ENCODE measurements at places on chromosomes 4 and X.

GRCh38 chr4:55409468-55410171, 13.9 kb downstream of the TMEM165 start:
- DNase-seq, result no peak

GRCh38 chr4:89300499-89300898, 7.1 kb downstream of the GPRIN3 start:
- DNase-seq, result no peak

- DNase-seq, result no peak
These were observed 269.2 kb downstream of the CBLL2 start for GRCh38 chrX:22541926-22542325.

DNA sequence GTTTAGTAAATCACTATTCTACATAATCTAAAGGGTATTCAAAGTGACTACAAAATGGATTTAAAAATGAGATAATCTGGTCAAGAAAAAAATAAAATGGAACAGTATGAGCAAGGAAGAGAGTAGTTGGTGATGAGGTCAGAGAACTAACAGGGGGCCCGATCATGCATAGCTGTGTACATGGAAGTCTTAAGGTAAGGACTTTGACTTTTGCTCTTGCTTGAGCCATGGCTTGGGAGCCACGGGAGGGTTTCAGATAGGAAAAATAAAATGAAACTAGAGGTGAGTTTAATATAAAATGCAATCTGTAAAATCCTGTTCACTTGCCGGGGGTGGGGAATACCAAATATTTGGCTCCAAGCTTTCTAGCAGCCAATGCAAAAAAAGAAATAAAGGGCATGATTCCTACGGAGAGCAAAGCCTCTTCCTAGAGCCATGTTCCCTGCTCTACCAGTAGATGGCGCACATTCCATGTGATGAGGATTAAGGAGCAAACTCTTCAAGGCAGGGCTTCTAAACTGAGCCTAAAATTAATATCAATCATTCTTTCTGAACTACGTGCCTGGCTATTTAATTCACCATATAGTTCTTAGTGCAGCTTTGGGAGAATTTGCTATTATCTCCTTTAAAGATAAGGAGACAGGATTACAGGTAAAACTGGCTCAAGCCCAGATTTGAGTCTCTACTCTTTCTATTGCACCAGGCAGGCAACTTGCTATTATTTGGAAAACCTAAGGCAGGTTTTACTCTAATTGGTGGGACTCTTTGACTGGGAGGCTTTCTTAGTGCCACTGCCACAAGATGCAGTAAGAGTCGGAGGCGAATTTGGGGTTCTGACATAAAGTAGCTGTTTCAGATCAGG, 6.8 kb upstream of the CLCN5 start:
- peak; percentile 56 for DNase-seq

DNA sequence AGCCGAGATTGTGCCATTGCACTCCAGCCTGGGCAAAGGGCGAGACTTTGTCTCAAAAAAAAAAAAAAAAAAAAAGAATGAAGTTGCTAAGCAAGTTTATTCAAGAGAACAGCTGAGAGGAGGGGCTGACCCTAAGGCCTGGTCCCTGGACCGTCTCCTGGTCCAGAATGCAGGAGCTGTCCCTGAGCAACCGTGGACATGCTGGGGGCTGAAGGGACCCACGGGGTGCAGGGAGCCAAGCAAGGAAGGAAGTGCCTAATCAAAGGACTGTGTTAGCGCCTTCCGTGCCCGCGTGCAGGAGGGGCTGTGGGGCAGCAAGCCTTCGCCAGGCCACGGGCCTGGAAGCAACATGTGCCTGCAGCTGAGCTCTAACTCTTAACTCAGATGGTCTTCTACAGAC, 39.1 kb upstream of the CDKN2AIP start:
- DNase-seq, result no peak

GRCh38 chr4:106208481-106209460, 107.2 kb downstream of the TBCK start:
- no peak for DNase-seq

GRCh38 chr4:5801696-5802095, 90.7 kb downstream of the EVC start:
- no peak for DNase-seq

GRCh38 chr4:174318829-174319764, 35.4 kb downstream of the CEP44 start:
- DNase-seq, result peak; percentile 23

- DNase-seq, result no peak
These were observed 211.1 kb downstream of the GUCY2F start for GRCh38 chrX:109270580-109271484.

GRCh38 chr4:32477518-32477917, 1757.3 kb downstream of the PCDH7 start:
- no peak for DNase-seq

DNA sequence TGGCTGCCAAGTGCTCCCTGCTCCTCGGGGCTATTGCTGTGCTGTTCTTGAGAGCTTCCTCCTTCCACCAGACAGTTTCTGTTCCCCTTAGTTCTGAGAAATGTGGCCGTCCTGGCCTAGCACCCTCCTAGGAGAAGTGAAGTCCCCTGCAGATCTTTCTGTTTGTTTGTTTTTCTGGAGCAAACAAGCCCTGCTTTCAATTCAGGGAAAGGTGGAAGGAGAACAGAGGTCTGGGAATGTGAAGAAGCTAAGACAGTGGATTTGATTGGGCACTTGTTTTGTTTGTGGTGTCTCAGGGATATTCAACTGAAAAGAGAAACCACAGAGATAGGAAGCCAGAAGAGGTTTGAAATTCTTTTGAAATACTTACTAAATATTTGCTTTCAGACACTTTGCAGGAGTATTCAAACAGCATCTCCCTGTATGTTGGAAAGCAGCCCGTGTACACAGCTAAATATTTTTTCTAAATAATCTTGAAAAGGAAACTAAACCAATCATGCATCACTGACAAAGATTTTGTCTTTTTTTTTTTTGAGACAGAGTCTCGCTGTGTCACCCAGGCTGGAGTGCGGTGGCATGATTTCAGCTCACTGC, 36.5 kb upstream of the PPM1K start:
- DNase-seq, result no peak

- DNase-seq, result no peak
These were observed 76.9 kb downstream of the DHX15 start for GRCh38 chr4:24507439-24507838.

DNA sequence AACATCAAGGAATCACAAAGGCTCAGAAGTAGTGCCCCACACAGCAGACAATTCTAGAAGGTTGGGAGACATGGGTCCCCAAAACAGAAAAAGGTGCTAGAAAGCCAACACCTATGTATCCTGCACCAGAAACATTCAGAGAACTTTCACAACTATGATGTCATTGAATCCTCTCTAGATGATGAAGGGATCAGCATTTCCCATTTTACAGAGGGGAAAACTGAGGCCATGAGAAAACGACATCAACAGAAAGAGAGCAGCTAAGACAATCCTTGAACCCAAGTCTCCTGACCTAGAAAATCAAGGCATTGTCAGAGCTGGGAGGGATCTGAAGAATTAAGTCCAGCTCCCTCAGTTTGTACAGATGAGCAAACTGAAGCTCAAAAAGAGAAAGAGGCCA, 3.3 kb downstream of the KCND1 start:
- DNase-seq, result no peak

GRCh38 chrX:154595559-154596249, 10.8 kb downstream of the CTAG1A start:
- no peak for DNase-seq

DNA sequence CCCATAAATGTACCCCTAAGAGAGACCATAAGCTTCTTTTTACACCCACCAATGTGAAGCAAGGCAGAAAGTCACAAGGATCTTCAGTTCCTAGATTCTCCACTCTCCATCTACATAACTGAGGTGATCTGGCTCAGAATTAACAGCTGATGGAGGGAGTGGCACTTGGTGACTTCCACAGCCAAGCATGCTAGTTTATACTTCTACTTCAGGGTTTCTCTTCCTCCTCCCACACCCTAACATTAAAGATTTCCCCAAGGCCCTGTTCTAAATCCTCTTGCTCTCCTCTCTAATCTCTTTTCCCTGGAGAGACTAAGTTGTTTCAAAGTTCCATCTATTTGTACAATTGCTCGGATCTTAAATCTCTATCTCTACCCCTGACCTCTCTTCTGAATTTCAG, 81.1 kb downstream of the MBNL3 start:
- no peak for DNase-seq

GRCh38 chr4:186930024-186930423, 206.4 kb upstream of the FAT1 start:
- DNase-seq, result no peak

DNA sequence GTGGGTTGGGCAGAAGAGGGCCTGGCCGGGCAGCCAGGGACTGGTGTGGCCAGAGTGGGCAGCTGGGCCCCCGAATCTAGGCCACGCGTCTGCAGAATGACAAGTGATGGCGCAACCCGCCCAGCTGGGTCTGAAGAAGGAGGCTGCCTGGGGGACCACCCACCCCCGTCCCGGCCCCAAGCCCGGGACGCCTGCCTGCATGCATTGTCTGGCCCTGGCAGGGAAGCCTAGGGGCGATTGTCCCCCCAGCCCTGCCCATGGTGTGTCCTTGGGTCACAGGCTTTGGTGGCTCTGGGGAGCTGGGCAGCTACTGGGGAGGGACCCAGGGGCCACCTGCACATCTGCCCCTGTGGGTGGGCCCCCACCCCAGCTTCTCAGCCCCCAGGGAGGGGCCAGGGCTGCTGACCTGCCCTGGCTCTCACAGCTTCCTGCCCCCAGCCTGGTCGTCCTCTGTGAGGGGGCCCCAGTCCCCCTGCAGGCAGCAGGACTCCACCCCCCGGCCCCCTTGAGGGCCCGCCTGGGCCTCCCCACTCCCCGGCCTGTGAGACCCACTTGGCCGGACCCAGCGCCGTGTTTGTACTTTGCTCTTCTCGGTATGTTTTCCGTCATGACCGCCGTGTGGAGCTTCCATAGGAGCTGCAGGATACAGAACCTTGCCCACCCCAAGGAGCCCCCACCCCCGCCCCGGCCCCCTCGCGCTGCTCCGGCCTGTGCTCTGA, 4.9 kb downstream of the FGFR3 start:
- no peak for DNase-seq

DNA sequence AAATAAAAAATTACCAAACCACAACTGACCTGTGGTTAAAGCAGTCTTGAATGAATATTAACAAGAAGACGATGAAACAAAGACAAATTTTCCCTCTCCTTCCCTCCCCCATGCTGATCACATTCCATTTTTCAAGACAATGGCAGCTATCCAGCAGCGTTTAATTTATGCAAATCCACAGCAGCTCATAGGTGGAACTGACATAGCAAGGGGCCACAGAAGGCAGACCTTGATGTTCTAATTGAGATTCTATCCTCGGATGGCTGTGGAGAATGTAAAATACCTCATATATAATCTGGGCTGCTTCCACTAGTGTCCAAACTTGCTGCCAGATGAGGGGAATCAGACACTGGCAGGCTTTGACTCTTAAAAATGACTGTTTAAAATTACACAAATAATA, 211.5 kb downstream of the CHRDL1 start:
- DNase-seq, result no peak

DNA sequence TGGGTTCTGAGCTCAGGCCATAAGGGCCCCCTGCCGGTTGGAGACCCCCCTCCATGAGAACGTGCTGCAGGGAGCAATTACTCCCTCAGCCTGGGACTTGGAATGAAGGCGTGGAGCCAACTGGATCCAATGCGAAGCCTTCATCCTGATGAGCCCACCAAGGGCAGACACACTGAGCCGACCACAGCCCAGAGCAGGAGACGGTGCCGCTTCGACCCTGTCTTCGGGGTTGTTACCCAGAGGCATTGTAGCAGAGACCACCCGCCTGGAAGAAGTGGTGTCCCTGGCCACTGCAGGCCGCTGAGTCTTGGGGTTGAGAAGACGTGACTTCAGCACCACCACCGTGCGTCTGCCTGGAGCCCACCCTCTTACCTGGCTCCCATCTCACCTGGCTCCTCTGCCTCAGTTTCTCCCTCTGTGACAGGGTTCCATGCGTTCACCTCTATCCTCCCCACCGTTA, 7.0 kb upstream of the NKX1-1 start:
- DNase-seq, result no peak

DNA sequence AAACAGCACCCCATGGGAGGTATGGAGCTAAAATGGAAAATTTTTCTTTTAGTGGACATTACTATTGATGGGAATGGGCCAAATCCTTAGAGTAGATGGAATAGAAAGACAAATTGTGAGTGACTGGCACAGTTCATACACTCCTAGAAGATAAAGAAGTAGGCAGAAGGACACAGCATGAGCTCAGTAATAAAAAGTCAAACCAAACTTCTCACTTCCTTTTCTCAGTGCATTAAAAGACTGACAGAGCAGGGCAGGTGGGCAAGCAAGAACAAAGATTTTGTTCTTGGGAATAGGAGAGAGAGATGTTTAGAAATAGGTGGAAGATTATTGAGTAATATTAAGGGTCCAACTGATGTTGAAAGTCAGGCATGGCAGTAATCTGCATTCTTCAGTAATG, 132.5 kb downstream of the ATP10D start:
- no peak for DNase-seq

- DNase-seq, result no peak
These were observed 62.2 kb downstream of the PPP1R2C start for GRCh38 chrX:42715701-42716262.

GRCh38 chrX:38760883-38761282, 40.4 kb upstream of the MID1IP1 start:
- no peak for DNase-seq

GRCh38 chr4:118865091-118865708, 23.5 kb upstream of the SYNPO2 start:
- peak; percentile 43 for DNase-seq

DNA sequence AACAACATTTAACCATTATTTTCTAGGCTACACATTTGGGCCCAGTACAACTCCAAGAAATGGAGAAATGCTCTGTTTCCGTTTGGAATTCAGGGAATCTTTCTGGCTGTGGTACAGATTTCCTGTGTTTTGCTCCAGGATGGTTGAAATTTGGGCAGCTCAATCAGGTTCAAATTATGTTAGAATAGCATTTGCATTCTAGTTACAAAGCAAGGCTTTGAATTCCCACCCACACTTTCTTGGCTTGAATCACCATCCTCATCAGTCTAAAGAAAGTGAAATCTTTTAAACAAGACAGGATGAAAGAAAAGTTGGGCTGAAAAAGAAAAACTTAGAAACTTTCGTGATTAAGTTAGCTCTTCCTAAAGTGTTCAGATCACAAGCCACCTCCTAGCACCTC, 98.1 kb upstream of the VCX3B start:
- no peak for DNase-seq

DNA sequence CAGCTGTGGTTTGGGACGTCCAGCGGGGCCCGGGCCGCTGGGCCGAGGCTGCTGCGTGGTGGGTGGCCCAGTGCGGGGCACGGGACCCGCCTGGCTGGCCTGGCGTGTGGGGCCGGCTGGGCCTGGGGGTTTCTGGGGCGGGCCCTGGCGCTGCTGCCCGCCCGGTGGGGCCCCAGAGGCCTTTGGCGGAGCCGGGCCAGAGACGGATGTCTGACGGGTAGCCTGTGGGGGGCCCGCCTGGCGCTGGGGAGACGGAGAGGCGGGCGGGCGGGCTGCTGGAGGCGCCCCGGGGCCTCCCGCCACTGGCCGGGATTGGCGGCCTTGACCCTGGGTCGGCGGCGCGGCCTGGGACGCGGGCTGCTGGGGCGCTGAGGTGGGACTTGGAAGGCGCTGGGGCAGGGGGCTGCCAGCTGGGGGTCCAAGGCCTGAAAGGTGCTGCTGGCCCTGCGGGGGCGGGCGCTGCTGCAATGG, 8.1 kb upstream of the TIMP1 start:
- no peak for DNase-seq

- DNase-seq, result no peak
These were observed 11.3 kb downstream of the EXOC1 start for GRCh38 chr4:55864577-55865223.

GRCh38 chr4:91935217-91935616, 368.5 kb upstream of the GRID2 start:
- no peak for DNase-seq

- DNase-seq, result peak; percentile 33
These were observed 54.2 kb downstream of the TMA16 start for GRCh38 chr4:163548481-163549243.

GRCh38 chrX:134631426-134632346, 26.6 kb downstream of the PLAC1 start:
- DNase-seq, result no peak

Measured in NCI-H460 (cell line).